ENCODE measurements at places on chromosomes 2 and 18.

DNA sequence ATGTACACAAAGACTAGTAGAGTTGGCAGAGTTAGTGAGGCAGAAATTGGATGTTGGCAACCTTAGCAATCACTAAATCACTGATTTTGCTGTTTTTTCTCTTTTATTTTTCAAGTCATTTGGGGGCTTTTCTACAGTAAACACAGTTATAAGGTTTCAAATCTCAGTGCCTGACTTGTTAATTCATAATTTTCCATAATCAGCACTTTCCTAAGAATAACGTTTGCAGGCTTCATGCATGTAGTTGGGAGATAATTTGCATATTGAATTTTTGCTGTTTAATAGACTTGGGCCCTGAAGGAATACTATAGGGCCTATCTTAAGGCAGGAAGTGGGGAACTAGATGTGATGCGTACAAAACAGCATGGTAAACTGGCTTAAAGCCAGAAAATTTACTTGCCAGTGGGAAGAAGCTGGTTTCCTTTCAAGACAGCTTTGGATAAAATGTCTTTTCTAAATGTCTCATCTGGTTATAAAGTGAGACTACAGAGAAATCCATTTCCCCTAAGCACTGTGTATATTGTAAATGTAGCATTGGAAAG is 127.2 kb upstream of the SMIM21 start:
- DNase-seq, result no peak

GRCh38 chr2:197263077-197263476 is 47.5 kb downstream of the ANKRD44 start:
- DNase-seq, result no peak

DNA sequence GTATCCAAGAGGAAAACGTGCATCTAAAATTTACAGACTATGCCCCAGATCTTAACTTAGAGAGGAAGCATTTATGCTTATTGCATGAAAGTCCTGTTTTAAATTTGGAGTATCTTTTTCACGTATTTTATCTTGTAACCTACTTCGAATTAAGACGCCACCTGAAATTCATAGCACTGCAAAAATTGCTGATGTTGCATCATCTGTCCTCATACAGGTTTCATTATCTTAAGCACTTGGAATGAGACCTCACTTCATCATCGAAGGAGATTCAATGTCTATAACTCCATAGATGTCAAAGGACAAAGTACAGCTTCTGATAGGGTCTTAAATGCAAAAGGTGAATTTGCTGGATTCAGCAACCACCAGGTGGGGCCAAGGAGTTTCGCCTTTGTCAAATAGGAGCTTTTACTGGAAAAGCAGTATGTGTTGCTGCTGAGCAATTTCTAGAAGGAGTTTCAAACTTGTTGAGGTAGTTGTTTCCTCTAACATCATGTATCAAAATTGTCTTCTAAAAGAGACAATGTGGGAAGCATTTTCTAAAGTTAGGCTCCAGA is 106.4 kb upstream of the CCDC85A start:
- no peak for DNase-seq

GRCh38 chr2:239540174-239540573 is 139.4 kb upstream of the HDAC4 start:
- no peak for DNase-seq

- DNase-seq, result no peak
Measured at GRCh38 chr2:236527159-236527630, 42.4 kb upstream of the ACKR3 start.

Data from anterior cingulate cortex (tissue), 58 donors.